ENCODE measurements at places on chromosomes 1 and 21. TPM values are rescaled to one million over a fixed set of nuclear protein-coding genes. Genes with fewer than 3 reads are reported as not detected.

COL24A1 gene
- total RNA-seq = 0.69 TPM

- no peak for DNase-seq
Measured at GRCh38 chr1:222096476-222096772, 354.5 kb upstream of the DUSP10 start.

DNA sequence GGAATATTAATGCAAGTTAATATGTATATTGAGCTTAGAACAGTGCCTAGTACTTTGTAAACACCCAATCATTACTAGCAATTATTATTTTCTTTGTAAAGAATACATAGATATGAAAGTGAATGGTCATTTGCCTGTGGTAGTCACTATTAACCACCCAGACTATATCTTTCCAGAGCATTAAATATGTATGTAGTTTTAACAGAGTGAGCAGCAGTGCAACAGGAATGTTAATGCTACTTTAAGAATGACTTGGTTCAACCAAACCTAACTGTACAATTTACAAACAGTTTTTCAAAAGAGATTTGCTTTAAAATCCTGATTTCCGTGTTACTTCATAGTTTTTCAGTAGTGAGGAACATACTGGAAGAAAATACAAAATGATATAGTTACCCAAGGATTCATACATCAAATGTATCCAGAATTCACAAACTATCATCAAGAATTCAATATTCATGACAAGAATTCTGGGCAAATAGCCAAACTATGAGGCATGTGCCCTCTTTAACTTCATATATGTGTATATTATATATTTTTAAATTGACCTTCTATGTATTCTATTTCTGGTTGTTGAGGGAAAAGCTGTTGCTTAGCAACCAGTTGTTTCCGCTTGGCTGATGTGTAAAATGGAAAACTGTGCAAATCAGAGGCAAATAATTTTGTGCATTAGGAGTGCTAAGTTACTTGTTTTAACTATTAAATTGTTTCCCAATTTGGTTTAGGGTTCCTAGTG lies 34.9 kb upstream of the IVNS1ABP start:
- peak; percentile 11 for DNase-seq

GBP5 gene
- 4.8 TPM for total RNA-seq

- DNase-seq = peak; percentile 94
Measured at GRCh38 chr1:17239420-17239819, 9.5 kb upstream of the PADI3 start.

DNA sequence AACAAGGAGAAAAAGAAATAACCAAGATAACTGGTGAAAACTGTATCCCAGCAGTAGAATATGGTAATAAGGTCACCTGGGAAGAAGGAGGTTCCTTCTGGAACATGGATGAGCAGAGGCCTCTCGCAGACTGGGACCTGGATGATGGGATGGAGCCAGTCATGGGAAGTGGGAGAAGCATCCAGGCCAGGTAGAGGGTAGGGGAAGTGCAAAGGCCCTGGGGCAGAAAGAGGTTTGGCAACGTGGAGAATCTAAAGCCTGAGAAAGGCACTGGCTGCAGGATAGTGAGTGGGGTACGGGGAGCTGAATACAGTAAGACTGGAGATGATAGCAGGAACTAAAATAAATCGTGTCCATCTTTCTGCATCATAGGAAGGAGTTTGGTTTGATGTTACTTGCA lies 96.1 kb upstream of the VAMP3 start:
- DNase-seq = no peak

SVBP gene
- total RNA-seq = 35.4 TPM

DNA sequence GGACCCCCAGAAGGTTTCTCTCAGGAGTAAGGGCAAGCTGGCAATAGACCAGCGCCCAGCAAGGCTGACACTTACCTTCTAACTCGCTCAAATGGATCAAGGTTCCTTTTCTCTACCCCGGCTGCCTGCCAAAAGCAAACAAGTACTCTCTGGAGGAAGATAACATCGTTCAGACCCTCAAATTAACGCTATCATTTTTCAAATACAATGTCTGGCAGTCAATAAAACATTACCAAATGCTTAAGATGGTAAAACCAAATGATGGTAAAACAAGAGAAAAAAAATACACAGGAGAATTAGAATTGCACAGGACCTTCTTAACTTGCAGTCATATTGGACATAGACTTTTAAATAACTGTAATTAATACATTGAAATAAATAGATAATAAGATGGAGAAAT lies 148.1 kb downstream of the SPATA46 start:
- no peak for DNase-seq
